ENCODE measurements at places on chromosomes 2 and 18.
A peak's percentile ranks its signal among the peaks of the same experiment; 100 is the strongest.

GRCh38 chr2:84827978-84828575 lies 52.8 kb downstream of the TRABD2A start:
- no peak for DNase-seq

DNA sequence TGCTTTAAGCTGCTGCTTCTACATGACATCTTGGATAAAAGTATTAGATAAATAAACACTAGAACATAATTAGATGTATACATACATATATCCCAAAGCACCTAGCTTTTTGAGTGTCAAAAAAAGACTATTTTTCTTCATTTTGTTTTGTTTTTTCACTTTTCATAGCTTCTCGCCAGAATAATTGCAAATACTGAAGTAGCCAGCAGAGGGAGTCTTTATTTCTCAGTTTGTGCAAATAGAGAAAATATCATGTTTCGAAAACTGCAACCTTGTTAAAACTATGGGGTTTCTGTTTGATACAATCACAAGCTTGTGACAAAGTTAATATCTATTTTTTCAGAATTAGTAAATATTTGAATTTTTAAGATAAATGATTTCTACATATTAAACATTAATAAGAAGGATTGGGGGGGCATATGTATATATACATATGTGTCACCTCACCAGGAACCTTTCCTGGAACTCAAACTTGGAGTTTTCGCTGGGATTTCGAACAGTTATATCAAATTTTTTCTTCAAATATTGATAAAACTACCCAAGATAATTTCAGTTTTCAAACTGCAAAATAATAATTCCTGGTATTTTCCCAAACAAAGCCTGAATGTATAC lies 61.0 kb downstream of the GRB14 start:
- peak; percentile 52 for DNase-seq

- no peak for DNase-seq
These were observed 218.8 kb upstream of the NRP2 start for GRCh38 chr2:205463466-205464025.

DNA sequence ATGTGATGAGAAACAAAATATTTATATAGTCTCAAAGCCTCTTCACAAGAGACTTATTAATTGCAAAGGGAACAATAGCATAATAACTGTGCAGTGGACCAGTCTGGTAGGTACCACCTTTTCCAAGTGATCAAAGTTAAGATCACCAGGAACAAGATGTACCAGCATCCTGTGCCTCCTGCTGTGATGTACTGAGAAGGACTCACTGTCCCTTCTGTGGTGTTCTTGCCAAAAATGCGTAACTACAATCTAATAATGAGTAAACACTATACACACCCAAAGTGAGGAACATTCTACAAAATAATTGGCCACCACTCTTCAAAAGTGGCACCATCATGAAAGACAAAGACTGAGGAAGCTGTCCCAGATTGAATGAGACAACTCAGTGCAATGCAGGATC lies 14.5 kb downstream of the GNLY start:
- no peak for DNase-seq

DNA sequence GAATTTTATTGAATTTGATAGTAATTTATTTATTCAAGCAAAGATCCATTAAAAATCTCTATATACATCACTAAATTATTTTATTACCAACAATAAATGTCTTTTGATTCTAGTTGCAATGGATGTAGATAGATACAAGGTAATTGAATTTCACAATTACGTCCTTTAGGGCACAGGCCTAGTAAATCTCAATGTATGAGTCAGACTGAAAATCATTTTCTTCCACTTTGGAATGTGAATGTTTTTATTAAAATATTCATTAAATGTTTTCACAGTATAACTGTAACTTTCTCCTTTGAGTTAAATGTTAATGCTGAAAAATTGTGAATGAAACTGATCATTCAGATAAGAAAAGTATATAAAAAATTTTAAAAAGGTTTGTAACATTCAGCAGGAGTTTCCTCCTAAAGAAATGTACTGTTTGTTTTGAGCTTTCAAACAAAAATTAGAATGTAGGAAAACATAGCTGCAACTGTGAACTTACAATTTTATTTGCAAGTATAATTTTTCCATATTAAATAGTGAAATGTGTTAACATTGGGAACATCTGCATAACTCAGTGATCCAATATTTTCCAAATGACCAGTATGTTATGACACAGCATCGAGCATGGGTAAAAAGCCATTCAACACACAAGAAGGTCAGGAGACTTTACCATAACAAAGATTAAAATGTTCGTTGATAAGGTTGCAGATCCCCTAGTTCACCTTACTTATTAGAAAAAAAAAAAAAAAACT lies 663.7 kb downstream of the METTL4 start:
- no peak for DNase-seq

GRCh38 chr2:177397481-177398289 lies 5.1 kb downstream of the AGPS start:
- peak; percentile 84 for DNase-seq

- no peak for DNase-seq
These were observed 48.0 kb downstream of the ARHGAP15 start for GRCh38 chr2:143177096-143177786.

GRCh38 chr2:45680351-45680967 lies 29.0 kb downstream of the PRKCE start:
- DNase-seq, result no peak

- no peak for DNase-seq
These were observed 32.2 kb downstream of the ZAP70 start for GRCh38 chr2:97745474-97746174.

- DNase-seq, result no peak
These were observed 3.0 kb upstream of the PAX3 start for GRCh38 chr2:222301796-222302118.

GRCh38 chr2:207925601-207926000 lies 99.7 kb downstream of the PLEKHM3 start:
- no peak for DNase-seq

- DNase-seq, result no peak
These were observed 98.3 kb upstream of the UGP2 start for GRCh38 chr2:63743170-63743981.

- DNase-seq, result no peak
These were observed 44.2 kb downstream of the LYPD6B start for GRCh38 chr2:149082735-149083134.

DNA sequence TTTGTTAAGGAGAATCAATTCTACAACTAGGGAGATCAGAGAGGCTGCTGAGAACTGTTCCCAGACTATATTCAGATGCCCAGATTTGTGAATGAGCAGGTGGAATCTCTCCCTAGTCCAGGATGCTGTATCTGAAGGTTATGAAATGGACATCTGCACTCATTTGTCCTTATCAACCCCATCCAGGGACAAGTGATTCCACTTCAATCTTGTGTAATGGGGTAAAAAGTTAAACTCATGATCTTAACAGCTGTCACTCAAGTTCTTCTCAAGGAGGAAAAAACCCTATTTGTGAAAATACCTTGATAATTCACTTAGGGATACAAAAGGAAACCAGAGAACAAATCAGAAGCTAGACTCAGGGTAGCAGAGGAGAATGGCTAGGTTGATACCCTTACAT lies 144.8 kb downstream of the PLCL1 start:
- no peak for DNase-seq

- DNase-seq, result no peak
These were observed 156.6 kb downstream of the TANC1 start for GRCh38 chr2:159124931-159125467.

DNA sequence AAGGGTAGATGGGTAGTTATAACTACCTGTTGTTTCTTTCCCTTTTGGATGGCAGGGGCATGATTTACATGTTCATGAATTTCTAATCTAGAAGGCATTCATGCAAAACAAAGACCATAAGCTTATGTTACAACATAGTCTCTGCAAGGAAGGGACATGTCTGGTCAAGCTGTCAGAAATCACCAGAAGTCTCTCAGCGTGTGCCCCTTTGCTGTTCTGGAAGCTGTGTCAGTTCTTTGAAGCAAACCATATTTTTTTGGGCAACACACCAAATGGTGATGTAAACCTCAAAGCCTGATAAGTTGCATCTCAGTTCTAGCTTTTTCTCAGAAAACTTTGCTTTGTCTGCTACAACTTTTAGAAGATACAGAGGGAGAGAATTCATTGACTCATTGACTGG lies 173.5 kb upstream of the CTAGE1 start:
- DNase-seq, result no peak

- DNase-seq, result no peak
These were observed 1824.3 kb upstream of the CELF4 start for GRCh38 chr18:39389800-39390379.

- DNase-seq, result no peak
These were observed 13.1 kb downstream of the PKDCC start for GRCh38 chr2:42060718-42061619.

DNA sequence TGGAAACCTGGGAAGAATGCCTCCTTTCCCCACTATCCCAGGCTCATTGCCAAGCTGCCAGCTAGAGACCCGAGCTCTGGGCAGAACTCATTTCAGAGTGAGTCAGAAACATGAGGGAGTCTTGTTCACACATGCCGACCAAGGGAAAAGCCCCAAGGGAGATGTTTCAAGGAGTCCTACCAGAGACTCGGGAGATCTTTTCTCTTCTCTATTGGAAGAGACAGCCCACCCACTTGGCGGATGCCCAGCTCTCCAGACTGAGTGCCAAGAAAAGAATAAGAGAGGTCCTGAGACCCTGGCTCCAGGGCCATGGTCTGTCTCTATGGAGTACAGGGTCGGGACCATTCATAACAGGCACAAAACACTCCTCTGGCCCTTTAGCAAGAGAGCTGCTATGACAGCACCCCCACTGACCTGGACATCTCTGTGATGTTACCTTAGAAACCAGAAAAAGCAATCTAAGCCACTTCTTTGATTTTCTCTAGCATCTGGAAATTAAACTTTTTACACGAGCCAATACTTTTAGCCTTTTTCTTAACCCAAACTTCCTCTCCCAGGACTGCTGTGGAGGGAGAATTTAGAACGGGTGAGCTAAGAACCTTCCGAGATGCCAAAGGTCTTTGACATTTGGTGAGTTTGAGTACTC lies 18.5 kb upstream of the IGFBP5 start:
- DNase-seq, result peak; percentile 89

DNA sequence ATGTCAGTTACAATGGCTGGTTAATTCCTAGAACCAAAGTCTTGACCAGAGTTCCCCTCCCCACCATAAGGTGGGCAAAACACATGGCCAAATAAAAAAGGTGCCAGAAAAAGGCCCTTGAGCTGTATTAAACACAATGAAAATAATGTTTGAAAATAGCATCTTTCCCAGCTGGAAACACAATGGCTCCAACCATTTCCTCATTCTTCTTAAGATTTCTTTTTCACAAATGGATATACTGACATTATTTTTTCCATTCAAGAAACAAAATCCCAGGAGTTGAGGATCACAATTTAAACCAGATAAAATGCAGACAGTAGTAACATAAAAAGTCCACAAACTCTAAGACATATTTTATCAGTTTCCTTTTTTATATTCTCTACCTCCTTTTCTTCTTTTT lies 143.8 kb downstream of the EXOC6B start:
- no peak for DNase-seq

DNA sequence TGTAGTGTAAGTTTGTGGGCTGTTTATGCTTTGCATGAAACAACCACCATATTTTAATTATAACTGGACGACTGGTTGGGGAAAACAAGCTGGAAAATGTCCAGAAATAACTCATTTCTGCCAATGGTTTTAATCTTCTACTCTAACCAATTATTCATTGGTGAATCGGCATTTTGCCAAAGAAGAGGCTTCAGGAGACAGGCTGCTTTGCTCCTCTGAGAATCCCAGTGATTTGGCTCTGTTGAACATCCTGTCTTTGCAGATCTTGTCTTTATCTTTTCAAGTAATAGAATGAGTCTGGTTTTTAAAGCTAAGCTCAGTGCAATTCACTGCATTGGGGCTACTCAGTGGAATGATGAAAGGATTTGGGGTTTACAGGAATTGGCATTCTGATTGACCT lies 109.6 kb downstream of the APOB start:
- no peak for DNase-seq

- no peak for DNase-seq
These were observed 591.2 kb upstream of the POU3F3 start for GRCh38 chr2:104262714-104263113.

GRCh38 chr2:240522406-240522805 lies 35.4 kb downstream of the ANKMY1 start:
- DNase-seq, result no peak

Measured in kidney glomerular epithelial cell (primary cell).